ENCODE measurements at places on chromosomes 4 and X.

GRCh38 chrX:357693-358471, 28.8 kb downstream of the PPP2R3B start:
- DNase-seq = no peak

- no peak for DNase-seq
Measured at GRCh38 chrX:17923546-17923945, 62.4 kb upstream of the RAI2 start.

DNA sequence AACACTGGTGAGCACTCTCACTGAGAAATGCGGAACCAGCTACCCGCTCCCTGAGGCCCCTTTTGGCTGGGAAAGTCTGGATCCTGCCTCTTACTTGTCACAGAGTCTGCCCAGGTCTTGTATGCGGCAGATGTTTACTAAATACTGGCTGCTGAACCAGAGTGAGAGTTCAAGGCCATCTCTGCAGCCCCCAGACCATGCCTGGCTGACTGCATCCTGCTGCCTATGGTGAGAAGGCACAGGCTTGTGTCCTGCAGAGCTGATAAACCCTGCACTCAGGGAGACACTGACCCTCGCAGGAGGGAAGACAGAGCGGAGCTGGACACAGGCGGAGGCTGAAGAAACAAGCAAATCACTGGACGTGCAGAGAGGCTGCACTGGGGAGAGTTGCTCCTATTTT, 46.5 kb downstream of the JAKMIP1 start:
- DNase-seq = no peak

GRCh38 chr4:176270669-176271068, 1.6 kb upstream of the ASB5 start:
- no peak for DNase-seq

- DNase-seq = no peak
Measured at GRCh38 chrX:16842684-16843083, 27.5 kb downstream of the RBBP7 start.

- DNase-seq = no peak
Measured at GRCh38 chr4:213971-214370, 89.7 kb downstream of the ZNF718 start.

DNA sequence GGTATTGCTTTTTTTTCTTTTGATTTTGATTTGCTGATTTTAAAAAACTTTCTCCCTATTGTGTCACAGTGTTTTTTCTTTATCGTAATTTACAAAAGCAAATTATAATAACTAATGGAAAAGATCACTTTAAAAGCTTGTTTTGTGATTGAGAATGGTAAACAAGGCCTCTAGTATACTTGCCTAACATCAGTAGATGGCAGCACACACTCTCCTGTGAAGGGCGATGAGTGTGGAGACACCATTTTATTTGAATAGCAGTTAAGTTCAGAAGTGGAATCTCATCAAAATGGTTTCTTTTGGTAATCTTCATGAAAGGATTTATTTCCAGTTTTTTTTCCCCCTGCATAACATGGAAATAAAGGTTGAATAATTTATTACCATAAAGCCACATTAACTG, 72.3 kb downstream of the PAK3 start:
- no peak for DNase-seq

GRCh38 chrX:40172401-40173142, 74.8 kb upstream of the BCOR start:
- DNase-seq = peak; percentile 37

GRCh38 chrX:119790977-119791436, 423 bp downstream of the RPL39 start:
- peak; percentile 45 for DNase-seq

DNA sequence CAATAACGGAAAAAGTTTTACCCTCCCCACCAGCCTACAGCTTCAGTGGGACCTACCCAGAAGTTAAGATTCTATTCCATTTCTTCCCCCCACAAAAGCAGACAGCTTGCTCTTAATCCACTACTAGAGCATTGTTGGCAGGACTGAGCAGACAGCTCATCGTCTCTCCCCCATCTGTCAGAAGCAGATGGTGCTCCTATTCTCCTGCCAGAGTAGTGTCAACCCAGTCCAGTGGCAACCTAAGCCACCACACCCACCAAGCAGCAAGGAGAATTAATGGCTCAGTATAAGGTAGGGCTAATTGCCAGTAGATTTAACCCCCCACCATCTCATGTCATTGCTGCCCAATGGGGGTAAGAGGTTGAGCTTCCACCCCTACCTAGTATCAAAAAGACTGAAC, 62.0 kb downstream of the AWAT2 start:
- no peak for DNase-seq

DNA sequence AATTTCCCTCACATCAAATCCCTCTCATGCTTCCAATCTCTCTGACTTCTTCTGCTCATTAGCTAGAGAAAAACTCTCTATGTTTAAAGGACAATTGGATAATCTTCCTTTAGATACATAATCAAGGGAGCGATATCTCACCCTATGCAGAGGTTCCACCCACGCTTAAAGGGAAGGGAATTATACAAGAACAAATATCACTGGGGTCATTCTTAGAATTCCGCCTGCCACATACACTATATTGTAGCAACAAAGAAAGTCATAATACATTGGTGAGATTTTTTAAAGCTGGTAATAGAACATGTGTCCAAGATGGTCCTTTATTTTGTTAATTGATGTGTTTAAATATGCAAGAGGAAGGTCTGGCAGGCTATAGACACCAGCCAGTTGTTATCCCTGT, 31.5 kb downstream of the NKX6-1 start:
- no peak for DNase-seq

GRCh38 chrX:153637121-153638040, 9.6 kb upstream of the DUSP9 start:
- DNase-seq = no peak

- no peak for DNase-seq
Measured at GRCh38 chrX:64739792-64740378, 236.4 kb downstream of the ZC4H2 start.

GRCh38 chr4:183658362-183659028, 490 bp downstream of the RWDD4 start:
- DNase-seq = peak; percentile 33

- DNase-seq = no peak
Measured at GRCh38 chr4:71558248-71558647, 219.4 kb downstream of the SLC4A4 start.

- DNase-seq = no peak
Measured at GRCh38 chrX:96455078-96455477, 229.6 kb upstream of the DIAPH2 start.

- no peak for DNase-seq
Measured at GRCh38 chr4:68119921-68120320, 9.7 kb downstream of the TMPRSS11F start.

DNA sequence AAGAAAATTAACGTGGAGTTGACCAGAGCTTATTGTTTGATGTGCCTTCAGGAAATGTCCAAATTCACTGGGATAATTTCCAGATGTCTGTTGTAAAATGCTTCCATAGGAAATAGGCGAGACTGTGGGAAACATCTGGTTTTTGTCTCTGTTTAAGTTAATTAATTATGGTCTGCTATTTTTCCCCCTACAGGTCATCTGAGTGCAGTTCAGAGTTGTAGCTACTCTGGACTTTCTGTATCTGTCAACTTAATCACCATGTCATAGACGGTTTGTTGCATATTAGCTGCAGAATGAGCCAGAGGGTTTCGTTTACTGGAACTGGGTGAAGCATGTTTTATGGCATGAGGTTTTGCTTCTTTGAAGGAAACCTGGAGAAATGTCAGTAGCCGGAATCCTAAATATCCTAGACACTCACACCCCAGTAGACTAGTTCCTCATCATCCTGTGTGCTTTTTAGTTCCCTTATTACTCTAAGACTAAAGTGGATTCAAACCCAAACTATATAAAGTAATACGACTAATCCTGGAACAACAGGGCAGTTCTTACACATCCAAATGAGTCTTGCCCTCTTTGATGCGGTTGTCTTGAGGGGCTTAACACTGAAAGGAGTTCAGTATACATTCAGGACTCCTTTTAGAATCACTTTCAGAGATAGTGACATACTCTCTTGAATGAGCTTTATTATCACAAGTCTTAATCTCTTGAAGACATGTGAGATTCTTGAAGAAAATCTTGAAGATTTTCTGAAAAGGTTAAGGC, 62.5 kb downstream of the PPEF1 start:
- no peak for DNase-seq

DNA sequence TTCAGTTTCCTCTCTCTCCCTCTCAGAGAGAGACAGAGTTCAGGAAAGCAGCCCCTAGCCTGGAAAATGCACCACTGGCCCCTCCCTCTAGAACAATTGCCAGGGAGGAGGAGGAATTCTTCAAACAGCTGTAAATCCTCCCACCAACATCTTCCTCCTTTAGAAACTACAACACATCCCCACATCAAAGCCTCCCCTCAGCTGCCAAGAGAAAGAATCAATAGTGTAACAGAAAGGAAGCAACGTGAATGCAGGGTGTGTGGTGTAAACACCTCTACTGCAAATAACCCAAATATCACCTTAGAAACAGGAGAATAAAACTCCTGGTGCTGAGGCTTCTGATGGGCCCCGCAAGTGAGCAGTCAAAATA, 249.9 kb upstream of the GATB start:
- DNase-seq = no peak

GRCh38 chr4:120801137-120801758, 121.3 kb downstream of the PRDM5 start:
- DNase-seq = peak; percentile 42

DNA sequence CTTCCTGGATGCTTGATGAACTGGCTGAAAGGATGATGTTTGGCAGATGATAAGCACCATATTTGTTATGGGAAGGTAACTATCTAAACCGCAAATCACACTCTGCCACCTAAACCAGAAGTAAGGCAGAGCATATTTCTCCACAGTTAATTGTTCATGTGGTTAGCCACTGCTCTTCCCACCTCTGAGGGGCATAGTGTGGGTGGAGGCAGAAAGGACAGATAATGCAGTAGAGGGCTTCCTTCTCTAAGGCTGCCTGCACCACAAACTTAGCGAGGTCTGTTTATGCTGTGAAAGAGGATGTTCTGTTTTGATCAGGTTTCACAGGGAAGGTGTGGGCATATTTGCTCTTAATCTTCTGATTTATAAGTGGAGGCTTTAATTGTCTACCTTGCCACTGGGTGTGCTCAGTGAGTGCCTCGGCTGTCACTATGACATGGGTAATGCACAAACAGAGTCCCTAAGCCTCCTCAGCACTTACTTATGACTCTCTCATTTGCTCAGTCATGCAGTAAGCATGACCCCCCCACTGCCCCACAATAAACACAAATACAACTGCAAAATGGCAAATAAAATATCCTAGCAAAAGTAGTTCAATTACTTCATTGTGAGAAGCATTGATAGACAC, 401.0 kb downstream of the TMA16 start:
- no peak for DNase-seq

DNA sequence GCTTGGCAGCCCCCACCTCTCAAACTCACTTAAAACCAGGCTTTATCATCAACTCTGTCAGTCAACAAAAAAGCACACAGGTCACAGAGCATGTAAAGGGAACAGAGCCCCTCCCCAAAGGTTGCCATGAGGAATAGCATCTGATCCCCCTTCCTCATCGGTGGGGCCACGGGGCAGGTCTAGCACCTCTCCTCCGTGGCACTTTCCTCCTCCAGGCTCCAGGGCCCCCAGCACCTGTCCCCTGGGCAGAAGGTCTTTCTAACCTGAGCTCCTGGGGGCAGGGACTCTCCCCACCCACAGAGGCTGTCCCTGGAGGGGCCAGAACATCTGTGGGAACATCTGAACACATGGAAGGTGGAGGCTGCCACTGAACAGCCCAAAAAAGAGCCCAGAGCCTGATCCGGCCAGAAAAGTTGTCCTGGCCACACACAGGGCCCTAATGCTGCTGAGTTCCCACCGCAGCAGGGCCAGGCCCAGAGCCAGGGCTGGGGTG, 65.7 kb downstream of the ZFYVE28 start:
- no peak for DNase-seq

DNA sequence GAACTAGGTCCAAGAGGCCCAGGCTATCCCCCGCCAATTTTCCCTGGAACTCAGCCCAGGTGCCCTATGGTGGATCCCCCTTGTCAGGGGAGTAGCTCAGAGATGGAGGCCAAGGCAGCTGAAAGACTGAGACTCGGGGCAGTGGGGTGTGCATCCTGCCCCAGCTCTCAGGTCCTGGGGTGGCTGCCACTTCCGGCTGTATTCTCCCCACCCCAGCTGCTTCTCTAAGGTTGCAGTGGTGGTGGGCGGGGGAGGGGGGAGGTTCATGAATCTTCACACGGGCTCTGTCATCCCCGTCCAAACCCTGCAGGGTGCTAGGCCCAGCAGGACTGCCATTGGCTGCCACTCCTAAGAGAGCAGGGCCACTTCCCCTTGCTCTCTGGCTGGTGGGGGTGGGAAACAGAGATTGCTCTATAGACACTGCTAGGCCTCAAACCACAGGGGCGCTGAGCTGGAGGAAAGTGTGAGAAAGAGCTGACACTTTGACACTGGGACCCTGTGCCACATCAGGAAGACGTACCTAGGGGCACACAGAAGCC, 1.5 kb downstream of the SASH3 start:
- peak; percentile 18 for DNase-seq

DNA sequence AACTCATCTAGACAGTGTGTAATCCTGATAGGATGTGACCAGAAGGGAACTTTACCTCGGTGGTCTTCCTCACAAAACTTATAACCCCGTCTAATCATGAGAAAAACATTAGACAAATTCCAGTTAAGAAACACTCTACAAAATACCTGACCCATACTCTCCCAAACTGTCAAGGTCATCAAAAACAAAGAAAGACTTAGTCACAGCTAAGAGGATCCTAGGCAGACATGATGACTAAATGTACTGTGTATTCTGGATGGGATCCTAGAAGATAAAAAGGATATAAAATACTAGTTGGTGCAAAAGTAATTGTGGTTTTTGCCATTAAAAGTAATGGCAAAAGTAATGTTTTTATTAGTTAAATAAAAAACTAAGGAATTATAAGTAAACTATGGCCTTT, 81.6 kb downstream of the DTHD1 start:
- no peak for DNase-seq

GRCh38 chrX:51407520-51408409, 75.1 kb downstream of the NUDT10 start:
- no peak for DNase-seq

DNA sequence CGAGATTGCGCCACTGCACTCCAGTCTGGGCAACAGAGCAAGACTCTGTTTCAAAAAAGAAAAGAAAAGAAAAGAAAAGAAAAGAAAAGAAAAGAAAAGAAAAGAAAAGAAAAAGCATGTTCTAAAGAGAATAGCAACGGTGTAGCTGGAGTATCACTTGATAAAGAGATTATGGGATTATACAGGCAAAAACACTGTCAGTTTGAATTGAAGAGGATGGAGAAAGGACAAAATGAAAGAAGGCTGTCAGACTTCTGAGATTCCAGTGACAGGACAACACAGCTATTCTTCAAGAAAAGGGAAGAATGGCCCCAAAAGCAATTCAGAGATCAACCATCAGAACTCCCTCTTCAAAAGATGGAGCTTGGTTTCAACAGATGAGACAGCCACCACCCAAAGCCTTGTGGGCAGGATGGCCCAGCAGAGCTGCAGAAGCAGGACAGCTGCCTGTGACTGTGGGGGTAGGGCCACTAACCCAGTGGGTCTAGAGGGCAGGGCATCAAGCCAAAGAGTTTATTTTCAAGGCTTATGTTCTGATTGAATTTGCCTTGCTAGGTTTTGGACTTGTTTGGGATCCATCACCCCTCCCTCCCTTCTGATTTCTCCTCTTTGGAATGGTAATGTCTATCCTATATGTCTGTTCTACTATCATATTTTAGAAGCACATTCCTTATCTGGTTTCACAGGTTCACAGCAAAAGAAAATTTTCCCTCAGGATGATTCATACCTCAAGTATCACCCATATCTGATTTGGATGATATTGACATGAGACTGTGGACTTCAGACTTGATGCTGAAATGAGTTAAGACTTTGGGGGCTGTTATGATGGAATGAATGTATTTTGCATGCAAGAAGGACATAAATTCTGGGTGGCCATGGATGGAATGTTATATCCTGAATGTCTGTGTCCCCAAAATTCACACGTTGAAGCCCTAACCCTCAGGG, 17.5 kb downstream of the RFC1 start:
- no peak for DNase-seq

GRCh38 chrX:39728025-39728424, 369.7 kb downstream of the BCOR start:
- DNase-seq = no peak

Data from C1 segment of cervical spinal cord (tissue), 14 donors.